ENCODE measurements at places on chromosomes 4 and X. TPM values are rescaled to one million over a fixed set of nuclear protein-coding genes. Genes with fewer than 3 reads are reported as not detected.

NHSL2 gene
- polyA plus RNA-seq: 0.80 TPM

GAGE12J gene
- polyA plus RNA-seq: not detected

DNA sequence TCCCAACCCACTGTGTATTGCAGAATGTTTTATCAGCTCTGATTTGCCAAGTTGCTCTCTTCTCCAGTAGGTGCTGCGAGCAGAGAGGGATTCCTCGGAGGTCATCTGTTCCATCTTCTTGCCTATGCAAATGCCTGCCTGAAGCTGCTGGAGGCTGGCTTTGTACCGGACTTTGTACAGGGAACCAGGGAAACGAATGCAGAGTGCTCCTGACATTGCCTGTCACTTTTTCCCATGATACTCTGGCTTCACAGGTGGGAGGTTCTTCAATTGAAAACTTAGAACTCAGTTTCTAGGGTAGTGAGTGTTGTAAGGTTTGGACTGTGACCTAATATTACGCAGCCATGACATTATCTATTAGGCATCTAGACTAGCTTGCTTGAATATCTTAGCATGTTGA, 24.9 kb downstream of the AR start:
- no peaks in the 10 kb centered on the region for H3K4me1 ChIP-seq
- DNase-seq: no peak
- H3K27me3 ChIP-seq: no peaks in the 10 kb centered on the region
- no peak overlapping the region for H3K4me3 ChIP-seq

DNA sequence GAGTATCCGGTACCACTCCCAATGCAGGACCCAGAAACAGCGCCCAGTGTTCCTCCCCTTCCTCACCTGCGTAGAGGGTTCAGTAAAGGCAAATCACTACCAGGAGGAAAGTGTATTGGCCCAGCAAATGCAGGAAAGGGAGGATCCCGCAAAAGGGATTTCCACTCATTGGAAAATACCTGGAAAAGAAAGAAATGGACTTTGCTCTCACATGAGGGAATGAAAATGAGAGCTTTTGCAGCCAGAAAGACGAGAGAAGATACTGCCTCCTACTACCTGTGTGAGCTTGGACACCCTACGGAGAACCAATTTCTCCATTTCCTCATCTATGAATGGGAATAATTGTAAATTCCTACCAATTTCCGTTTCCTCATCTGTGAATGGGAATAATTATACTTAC, 184.1 kb upstream of the PPARGC1A start:
- no peak for DNase-seq
- H3K27ac ChIP-seq: no peak overlapping the region
- no peaks in the 10 kb centered on the region for H3K4me1 ChIP-seq
- H3K4me3 ChIP-seq: no peak overlapping the region

DNA sequence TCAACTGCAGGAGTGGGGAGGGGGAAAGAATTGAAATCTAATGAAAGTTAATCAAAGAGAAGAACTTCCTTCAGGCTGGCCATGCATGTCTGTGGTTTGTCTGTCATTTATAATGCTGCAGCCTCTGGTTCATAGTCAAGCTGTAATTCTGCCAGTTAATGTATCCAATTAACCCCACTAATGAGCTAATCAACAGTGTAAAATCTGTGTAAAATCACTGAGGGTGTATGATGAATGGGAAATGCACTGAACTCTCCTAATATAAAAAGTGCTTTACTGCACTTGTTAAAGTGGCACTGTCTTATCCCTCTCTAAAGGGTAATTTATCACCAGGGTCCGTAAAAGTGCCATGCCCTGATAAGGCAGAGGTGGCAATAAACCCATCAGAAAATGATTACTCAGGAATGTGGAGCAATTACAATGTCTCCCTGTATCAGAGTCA, 798.1 kb downstream of the PDHA2 start:
- H3K36me3 ChIP-seq: no peaks in the 10 kb centered on the region
- no peaks in the 10 kb centered on the region for H3K4me1 ChIP-seq
- H3K4me3 ChIP-seq: no peak overlapping the region
- no peak overlapping the region for H3K27ac ChIP-seq
- no peak for DNase-seq

- no peak overlapping the region for H3K4me3 ChIP-seq
- no peak overlapping the region for H3K27ac ChIP-seq
- no peaks in the 10 kb centered on the region for H3K27me3 ChIP-seq
- no peak for DNase-seq
- H3K4me1 ChIP-seq: no peaks in the 10 kb centered on the region
These were observed 75.3 kb downstream of the PPARGC1A start for GRCh38 chr4:23814587-23814986.

- no peak overlapping the region for H3K4me3 ChIP-seq
- H3K27ac ChIP-seq: no peak overlapping the region
- H3K36me3 ChIP-seq: no peaks in the 10 kb centered on the region
- no peaks in the 10 kb centered on the region for H3K27me3 ChIP-seq
These were observed 108.1 kb downstream of the ATG4A start for GRCh38 chrX:108199691-108200090.

DNA sequence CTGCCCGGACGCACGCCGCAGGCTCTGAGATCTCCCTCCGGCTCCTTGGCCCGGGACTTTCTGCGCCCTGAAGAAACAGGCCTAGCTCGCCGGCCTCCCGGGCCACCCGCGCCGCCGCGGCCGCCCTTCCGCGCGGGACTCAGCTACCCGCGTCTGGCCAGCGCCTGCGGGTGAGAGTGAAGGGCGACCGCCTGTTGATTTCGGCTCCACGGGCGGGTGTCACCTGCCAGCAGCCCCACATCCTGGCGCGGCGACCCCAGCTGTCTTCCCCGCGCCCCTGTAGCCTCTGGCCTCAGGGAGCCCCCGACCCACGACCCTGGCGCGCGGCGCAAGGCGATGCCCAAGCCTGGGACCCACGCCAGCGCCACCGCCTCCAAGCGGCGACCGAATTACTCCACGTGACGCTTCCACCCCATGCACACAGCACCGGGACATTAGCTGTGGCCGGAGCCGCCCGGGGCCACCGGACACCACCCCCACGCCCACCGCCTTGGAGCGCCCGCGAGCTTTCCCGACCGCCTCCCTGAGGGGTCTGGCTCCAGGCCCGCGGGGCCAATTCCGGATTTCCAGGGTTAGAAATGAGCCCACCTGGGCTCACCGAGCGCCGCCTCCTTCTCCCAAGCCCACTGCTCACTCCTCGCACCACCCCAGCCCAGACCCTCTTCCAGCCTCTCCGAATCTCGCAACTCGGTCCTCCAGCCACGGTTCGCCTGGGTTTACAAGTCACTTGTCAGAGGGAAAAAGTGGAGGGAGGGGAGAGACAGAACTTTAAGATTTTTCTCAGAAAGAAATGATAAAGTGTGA, 10.2 kb downstream of the ARX start:
- no peaks in the 10 kb centered on the region for H3K4me1 ChIP-seq
- no peak for DNase-seq
- no peak overlapping the region for H3K4me3 ChIP-seq

DNA sequence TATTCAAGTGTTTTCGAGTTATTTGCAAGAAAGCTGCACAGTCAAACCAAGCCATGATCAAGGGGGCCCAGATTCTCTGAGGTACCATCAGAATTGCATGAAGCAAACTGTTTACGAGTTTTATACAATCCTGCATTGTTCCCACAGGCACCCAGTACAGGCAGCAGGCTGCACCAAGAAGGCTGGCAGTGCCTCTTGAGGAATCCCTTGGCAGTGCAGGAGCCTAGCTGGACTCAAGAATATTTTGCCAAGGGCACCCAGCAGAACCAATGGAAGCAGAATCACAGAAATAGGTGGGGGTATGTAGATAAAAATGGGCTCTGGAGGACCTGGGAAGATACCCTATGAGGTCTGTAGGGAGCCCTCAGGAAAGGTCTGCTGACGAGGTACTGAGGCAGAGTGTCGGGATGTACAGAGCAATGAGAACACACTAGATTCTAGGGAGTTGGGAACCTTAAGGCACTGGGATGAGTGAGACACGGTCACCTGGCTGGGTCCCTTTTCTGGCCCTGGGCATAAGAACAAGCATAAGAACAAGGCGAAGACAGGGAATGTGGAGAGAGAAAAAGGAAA, 2.5 kb upstream of the PLP1 start:
- DNase-seq: no peak
- H3K4me1 ChIP-seq: no peaks in the 10 kb centered on the region
- no peak overlapping the region for H3K4me3 ChIP-seq
- H3K36me3 ChIP-seq: no peaks in the 10 kb centered on the region

- no peaks in the 10 kb centered on the region for H3K36me3 ChIP-seq
- no peak for DNase-seq
- no peak overlapping the region for H3K4me3 ChIP-seq
These were observed 1447.0 kb downstream of the C4orf33 start for GRCh38 chr4:130542953-130543352.

- no peak overlapping the region for H3K27ac ChIP-seq
- no peak overlapping the region for H3K4me3 ChIP-seq
- no peaks in the 10 kb centered on the region for H3K4me1 ChIP-seq
- H3K36me3 ChIP-seq: no peaks in the 10 kb centered on the region
- no peaks in the 10 kb centered on the region for H3K27me3 ChIP-seq
- no peak for DNase-seq
These were observed 244.1 kb upstream of the TEX13A start for GRCh38 chrX:105464618-105465017.

DNA sequence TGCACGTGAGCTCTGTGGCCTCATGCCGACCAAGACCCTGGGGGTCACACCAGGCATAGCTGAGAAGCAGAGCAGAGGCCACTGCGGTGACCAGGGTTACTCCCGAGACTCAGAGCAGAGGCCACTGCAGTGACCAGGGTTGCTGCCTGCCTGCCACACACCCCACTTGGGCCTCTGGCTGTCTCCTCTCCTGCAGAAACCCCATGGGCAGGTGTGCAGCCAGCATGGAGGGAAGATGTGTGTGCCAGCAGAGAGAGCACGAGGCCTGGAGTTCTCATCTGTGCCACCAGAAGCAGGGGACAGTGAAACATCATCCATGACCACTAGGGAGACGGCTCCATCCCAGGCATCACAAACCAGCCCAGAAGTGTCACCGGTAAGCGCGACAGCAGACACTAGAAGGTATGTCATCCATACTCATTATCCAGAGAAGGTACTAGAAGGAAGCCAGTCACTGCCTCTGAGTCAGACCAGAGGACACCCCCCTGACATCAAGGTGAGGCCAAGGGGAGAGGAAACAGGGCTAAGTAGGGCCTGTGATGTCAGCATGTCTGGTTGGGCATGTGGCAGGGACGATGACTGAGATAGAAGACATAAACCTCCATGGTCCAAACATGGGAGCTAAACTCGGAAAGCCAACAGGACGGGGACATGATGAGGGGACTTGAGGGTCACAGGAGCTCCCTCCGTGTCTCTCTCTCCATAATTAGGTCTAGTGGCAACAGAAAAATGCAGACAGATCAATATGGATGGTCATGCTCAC, 24.2 kb upstream of the SPON2 start:
- H3K4me1 ChIP-seq: peaks cover 15% of the 10 kb centered on the region
- peaks cover 4% of the 10 kb centered on the region for H3K36me3 ChIP-seq
- no peak overlapping the region for H3K4me3 ChIP-seq
- no peak overlapping the region for H3K27ac ChIP-seq
- no peaks in the 10 kb centered on the region for H3K27me3 ChIP-seq

SPATA18 gene
- polyA plus RNA-seq: 3.1 TPM

DNA sequence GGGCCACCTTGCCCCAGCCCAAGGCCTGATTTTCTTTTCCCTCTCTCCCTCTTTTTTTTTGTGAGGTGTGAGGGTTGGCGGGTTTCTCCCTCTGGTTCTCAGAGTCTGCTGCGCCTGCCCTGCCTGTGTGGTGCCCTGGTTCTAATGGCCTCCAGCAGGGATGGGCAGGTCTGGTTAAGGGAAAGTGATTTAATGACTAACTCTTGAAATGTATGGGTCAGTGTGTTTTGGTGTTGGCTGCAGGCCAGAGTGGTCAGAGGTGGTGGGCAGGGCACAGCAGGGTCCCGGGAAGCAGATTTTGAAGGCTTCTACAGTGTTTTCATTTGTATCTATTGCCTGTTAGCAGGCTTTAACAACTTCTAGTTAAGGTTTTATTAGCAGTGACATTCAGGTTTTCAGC, 39.0 kb downstream of the JADE1 start:
- no peak for DNase-seq
- H3K4me3 ChIP-seq: no peak overlapping the region
- no peak overlapping the region for H3K27ac ChIP-seq
- no peaks in the 10 kb centered on the region for H3K4me1 ChIP-seq
- no peaks in the 10 kb centered on the region for H3K27me3 ChIP-seq

GRCh38 chr4:161883157-161883556, 280.6 kb downstream of the FSTL5 start:
- no peak overlapping the region for H3K4me3 ChIP-seq
- H3K36me3 ChIP-seq: no peaks in the 10 kb centered on the region
- no peaks in the 10 kb centered on the region for H3K4me1 ChIP-seq
- no peak overlapping the region for H3K27ac ChIP-seq
- H3K27me3 ChIP-seq: no peaks in the 10 kb centered on the region
- no peak for DNase-seq

GRCh38 chr4:89336818-89337420, 29.3 kb upstream of the GPRIN3 start:
- no peaks in the 10 kb centered on the region for H3K36me3 ChIP-seq
- H3K27me3 ChIP-seq: no peaks in the 10 kb centered on the region
- no peak overlapping the region for H3K4me3 ChIP-seq
- H3K27ac ChIP-seq: no peak overlapping the region
- DNase-seq: no peak
- no peaks in the 10 kb centered on the region for H3K4me1 ChIP-seq

- H3K27ac ChIP-seq: no peak overlapping the region
- no peaks in the 10 kb centered on the region for H3K27me3 ChIP-seq
- H3K36me3 ChIP-seq: no peaks in the 10 kb centered on the region
- no peak overlapping the region for H3K4me3 ChIP-seq
- no peaks in the 10 kb centered on the region for H3K4me1 ChIP-seq
- DNase-seq: no peak
These were observed 302.2 kb downstream of the ARAP2 start for GRCh38 chr4:35942092-35942491.

DNA sequence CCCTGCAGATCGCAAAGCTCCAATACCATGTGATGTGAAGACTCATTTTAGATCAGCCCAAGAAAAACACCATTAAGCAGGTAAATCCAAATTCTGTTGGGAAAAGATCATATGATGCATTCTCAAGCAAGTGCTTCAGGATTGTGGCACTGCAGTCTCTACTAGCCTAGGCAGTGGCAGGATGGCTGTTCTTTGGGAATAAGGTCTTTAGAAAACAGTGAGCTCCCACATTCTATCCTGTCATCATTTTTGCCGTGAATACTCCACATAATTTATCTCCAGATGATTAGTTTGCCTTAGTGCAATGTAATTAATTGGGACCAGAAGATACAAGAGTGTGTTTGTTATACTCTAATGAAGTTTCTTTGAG, 18.9 kb downstream of the SORBS2 start:
- no peak overlapping the region for H3K4me3 ChIP-seq
- H3K4me1 ChIP-seq: no peaks in the 10 kb centered on the region
- no peak overlapping the region for H3K27ac ChIP-seq
- DNase-seq: no peak

DTHD1 gene
- 0.14 TPM for polyA plus RNA-seq

GRCh38 chr4:144575181-144575580, 70.8 kb upstream of the HHIP start:
- no peaks in the 10 kb centered on the region for H3K4me1 ChIP-seq
- no peaks in the 10 kb centered on the region for H3K27me3 ChIP-seq
- H3K36me3 ChIP-seq: no peaks in the 10 kb centered on the region
- no peak for DNase-seq
- no peak overlapping the region for H3K27ac ChIP-seq
- no peak overlapping the region for H3K4me3 ChIP-seq

- H3K4me1 ChIP-seq: no peaks in the 10 kb centered on the region
- no peak overlapping the region for H3K4me3 ChIP-seq
- DNase-seq: no peak
- H3K27me3 ChIP-seq: no peaks in the 10 kb centered on the region
These were observed 840.3 kb upstream of the ADGRL3 start for GRCh38 chr4:60359746-60360367.

GRCh38 chr4:185256446-185256845, 47.0 kb downstream of the SNX25 start:
- DNase-seq: no peak
- no peak overlapping the region for H3K27ac ChIP-seq
- no peaks in the 10 kb centered on the region for H3K27me3 ChIP-seq
- H3K4me3 ChIP-seq: no peak overlapping the region

RENBP gene
- 18.3 TPM for polyA plus RNA-seq
